ENCODE measurements at places on chromosomes 7 and 10.

DNA sequence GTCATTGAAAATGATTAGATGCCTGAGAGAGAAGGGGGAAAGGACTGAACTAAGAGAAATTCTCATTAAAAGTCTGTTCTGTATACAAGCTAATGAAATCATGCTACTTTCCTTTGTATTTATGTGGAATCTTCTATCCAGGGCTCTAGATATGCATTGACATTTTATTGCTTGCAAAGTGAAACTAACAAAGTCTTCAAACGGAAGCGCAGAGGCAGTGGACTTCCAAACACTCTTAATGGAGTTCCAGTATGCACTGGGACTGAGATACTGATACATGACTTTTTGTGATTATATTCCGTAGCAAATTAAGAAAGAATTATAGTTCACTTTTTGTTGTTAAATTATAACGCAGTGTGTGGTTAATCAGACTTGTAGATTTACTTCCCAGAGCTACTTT lies 166.8 kb upstream of the TBX20 start:
- H3K4me3 ChIP-seq = no peak overlapping the region
- no peak for DNase-seq
- no peak overlapping the region for H3K27ac ChIP-seq
- H3K27me3 ChIP-seq = no peaks in the 10 kb centered on the region

- H3K36me3 ChIP-seq = no peaks in the 10 kb centered on the region
- H3K4me3 ChIP-seq = no peak overlapping the region
- H3K27ac ChIP-seq = no peak overlapping the region
- H3K27me3 ChIP-seq = no peaks in the 10 kb centered on the region
- no peak for DNase-seq
These were observed 48.7 kb downstream of the IKZF1 start for GRCh38 chr7:50353201-50353600.

- no peak overlapping the region for H3K27ac ChIP-seq
- no peaks in the 10 kb centered on the region for H3K4me1 ChIP-seq
- no peaks in the 10 kb centered on the region for H3K36me3 ChIP-seq
- no peaks in the 10 kb centered on the region for H3K27me3 ChIP-seq
These were observed 365.9 kb downstream of the PHTF2 start for GRCh38 chr7:78164459-78164858.

DNA sequence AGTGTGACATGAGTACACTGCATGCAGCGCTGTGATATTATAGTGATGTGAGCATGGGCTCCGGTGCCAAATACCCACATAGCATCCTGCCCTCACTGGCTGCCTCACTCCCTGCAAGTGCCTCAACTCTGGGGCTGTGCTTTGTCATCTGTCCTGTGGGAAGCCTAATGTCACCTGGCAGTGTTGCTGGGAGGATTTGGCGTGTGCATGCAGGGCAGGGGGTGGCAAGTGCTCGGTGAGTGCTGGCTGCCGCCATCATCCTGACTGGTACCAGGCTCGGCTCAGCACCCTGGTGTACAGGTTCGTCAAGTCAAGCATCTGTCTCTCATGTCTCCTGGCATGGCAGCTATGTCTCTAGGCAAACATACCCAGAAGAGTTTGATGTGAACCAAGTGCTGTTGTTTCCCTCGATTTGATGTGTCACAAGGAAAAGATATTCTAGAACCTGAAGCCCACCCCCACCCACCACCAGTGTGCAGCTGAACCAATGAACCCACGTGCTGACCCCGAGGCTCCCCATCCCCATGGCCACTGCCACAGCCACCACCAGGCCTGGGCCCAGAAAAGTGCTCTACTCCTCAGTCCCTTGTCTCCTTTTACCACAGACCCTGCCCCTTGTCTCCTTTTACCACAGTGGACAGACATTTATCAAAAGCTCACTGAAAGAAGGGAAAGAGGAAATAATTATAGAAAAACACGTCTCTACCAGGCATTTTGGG lies 135.8 kb downstream of the MAPK8 start:
- H3K27me3 ChIP-seq = no peaks in the 10 kb centered on the region
- H3K36me3 ChIP-seq = no peaks in the 10 kb centered on the region
- no peak for DNase-seq

DNA sequence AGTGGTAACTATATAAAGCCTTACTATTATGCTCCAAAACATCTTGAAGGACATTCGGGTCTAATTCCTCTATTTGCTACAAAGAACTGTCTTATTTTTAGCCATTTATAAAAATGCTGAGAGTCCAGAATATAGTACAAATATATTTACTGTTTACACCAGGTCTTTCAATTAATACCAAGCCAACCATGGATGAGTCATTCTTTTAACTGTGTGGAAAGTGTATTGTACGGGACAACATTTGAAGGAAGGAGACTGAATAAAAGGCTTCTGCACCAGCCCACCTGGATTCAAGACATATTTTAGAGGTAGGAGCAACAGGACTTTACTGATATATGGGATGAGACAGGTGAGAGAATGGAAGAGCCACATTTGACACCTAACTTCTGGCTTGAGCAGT lies 35.4 kb downstream of the MASTL start:
- no peaks in the 10 kb centered on the region for H3K4me1 ChIP-seq
- DNase-seq = no peak
- no peak overlapping the region for H3K27ac ChIP-seq

DNA sequence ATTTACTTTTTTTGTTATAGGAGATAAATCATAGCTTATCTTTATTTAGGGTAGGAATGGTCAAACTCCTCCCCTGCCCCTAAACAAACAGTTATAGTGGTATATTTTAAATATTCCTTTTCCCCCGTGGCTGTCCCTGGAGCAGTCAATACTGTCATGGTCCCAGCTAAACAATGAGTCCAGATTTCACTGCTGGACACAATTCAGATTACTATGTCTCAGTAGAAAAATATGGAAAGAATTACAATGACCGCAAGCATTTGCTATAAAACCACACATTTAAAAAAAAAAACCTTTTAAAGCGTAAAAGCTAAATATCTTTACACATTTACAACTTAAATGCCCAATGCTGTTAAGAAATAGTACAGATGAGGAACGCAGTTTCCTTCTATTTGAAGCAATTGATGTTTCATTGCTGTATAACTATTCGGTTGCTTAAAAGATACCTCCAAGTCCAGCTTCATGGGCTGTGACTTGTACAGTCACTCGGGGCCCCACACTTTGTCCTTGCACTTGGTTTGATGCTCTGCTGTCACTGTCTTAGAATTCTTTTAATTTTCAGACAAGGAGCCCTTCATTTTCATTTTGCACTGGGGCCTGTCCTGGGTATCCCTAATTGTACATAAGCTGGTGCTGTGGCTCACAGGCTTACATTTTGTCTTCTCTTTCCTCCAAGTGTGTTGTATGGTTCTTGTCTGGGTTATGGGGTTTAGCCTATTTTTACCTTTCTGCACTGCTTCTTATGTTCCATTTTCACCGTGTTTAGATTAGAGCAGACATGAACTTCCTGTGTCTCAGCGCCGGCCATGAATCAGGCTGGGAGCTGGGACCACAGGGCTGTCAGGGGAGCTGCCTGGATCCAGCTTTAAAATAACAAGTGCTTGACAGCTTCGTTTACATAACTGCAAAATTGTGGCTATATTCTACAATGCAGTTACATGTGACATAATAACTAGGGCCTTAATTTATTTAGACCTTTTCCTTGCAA lies 530.2 kb upstream of the FZD8 start:
- no peak overlapping the region for H3K27ac ChIP-seq
- H3K4me1 ChIP-seq = no peaks in the 10 kb centered on the region
- H3K27me3 ChIP-seq = no peaks in the 10 kb centered on the region
- no peaks in the 10 kb centered on the region for H3K36me3 ChIP-seq
- no peak for DNase-seq

- DNase-seq = no peak
- peaks cover 8% of the 10 kb centered on the region for H3K4me1 ChIP-seq
- H3K36me3 ChIP-seq = no peaks in the 10 kb centered on the region
- no peak overlapping the region for H3K4me3 ChIP-seq
- H3K27ac ChIP-seq = no peak overlapping the region
- no peaks in the 10 kb centered on the region for H3K27me3 ChIP-seq
These were observed 21.8 kb downstream of the CUL1 start for GRCh38 chr7:148720472-148720871.

GRCh38 chr7:155795951-155796350 lies 16.3 kb downstream of the SHH start:
- H3K4me1 ChIP-seq = no peaks in the 10 kb centered on the region
- no peak overlapping the region for H3K27ac ChIP-seq
- H3K36me3 ChIP-seq = no peaks in the 10 kb centered on the region

- DNase-seq = no peak
- no peaks in the 10 kb centered on the region for H3K36me3 ChIP-seq
- H3K4me3 ChIP-seq = no peak overlapping the region
- no peak overlapping the region for H3K27ac ChIP-seq
These were observed 9.0 kb downstream of the OAT start for GRCh38 chr10:124409696-124410095.

GRCh38 chr7:15105711-15106110 lies 203.2 kb upstream of the DGKB start:
- no peaks in the 10 kb centered on the region for H3K27me3 ChIP-seq
- H3K4me1 ChIP-seq = no peaks in the 10 kb centered on the region
- no peak overlapping the region for H3K27ac ChIP-seq
- H3K4me3 ChIP-seq = no peak overlapping the region
- DNase-seq = no peak
- H3K36me3 ChIP-seq = no peaks in the 10 kb centered on the region

DNA sequence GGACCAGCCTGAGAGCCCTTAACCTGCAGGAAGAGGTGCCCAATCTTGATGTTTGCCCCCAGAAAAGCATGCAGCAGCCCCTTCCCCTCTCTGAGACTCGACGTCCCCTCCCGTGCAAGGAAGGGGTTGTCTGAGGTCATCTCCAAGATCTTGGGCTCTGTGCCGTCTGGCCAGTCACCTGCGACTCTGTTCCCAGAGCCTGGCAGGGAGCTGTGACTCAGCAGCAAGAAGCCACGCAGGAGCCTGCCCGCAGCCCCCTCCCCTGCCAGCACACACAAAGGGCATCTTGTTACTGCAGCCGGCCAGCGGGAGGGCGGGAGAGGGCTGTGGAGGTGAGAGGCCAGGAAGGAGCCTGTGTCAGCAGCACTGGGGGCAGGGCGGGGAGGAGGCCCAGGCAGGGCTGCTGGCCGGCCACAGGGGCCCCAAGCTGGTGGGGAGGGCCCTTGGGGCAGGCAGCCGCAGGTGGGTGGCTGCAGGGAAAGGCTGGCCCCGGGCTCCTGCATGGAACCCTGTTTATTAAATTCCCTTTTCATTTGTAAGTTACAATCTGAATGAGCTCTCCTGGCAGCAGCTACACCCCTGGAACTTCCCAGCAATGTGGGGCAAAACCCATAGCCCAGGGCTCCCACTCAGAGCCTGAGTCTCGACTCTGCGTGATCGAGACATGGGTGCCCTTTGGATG lies 103.7 kb upstream of the ZMIZ1 start:
- H3K27ac ChIP-seq = no peak overlapping the region
- H3K4me3 ChIP-seq = no peak overlapping the region
- DNase-seq = no peak
- H3K36me3 ChIP-seq = no peaks in the 10 kb centered on the region
- H3K4me1 ChIP-seq = peaks cover 4% of the 10 kb centered on the region

GRCh38 chr10:25125201-25125611 lies 49.6 kb upstream of the GPR158 start:
- H3K36me3 ChIP-seq = no peaks in the 10 kb centered on the region
- no peaks in the 10 kb centered on the region for H3K4me1 ChIP-seq
- no peaks in the 10 kb centered on the region for H3K27me3 ChIP-seq
- no peak for DNase-seq

DNA sequence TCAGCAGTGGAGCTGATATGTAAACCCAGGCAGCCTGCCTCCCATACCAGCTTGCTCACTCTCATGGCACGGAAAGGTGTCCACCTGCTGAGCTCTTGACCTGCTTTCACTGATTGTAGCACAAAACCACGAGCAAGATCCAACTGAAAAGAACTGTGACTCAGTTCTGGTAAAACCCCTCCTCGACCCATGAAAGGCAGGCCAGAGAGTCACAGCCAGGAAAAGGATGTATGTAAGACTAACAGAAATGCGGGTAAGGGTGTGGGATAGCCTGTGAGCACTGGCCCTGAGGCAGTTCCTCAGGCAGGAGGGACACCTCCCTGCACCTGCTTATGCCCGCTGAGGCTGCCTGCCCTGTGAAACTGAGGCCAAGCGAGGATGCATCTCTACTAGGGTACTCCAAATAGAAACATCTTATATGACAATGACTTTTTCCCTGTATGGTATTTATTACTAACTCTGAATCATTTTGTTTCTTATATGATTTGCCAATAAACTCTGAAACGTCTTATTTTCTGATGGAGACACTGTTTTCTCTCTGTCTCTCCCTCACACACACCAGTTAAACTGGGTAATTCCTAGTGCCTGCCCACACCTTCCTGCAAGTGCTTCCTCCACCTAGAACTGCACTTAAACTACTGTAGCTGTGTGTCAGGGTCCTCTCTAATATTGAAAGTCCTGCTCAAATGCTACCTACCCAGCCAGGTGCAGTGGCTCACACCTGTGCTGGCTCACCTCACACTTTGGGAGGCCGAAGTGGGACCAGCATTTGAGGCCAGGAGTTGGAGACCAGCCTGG lies 73.3 kb upstream of the GHITM start:
- no peak overlapping the region for H3K4me3 ChIP-seq
- no peak overlapping the region for H3K27ac ChIP-seq
- DNase-seq = no peak
- H3K27me3 ChIP-seq = no peaks in the 10 kb centered on the region

GRCh38 chr10:7610651-7611389 lies 55.9 kb downstream of the ITIH5 start:
- no peak overlapping the region for H3K27ac ChIP-seq
- H3K27me3 ChIP-seq = no peaks in the 10 kb centered on the region
- H3K4me1 ChIP-seq = no peaks in the 10 kb centered on the region
- no peak overlapping the region for H3K4me3 ChIP-seq
- peak; percentile 35 for DNase-seq

DNA sequence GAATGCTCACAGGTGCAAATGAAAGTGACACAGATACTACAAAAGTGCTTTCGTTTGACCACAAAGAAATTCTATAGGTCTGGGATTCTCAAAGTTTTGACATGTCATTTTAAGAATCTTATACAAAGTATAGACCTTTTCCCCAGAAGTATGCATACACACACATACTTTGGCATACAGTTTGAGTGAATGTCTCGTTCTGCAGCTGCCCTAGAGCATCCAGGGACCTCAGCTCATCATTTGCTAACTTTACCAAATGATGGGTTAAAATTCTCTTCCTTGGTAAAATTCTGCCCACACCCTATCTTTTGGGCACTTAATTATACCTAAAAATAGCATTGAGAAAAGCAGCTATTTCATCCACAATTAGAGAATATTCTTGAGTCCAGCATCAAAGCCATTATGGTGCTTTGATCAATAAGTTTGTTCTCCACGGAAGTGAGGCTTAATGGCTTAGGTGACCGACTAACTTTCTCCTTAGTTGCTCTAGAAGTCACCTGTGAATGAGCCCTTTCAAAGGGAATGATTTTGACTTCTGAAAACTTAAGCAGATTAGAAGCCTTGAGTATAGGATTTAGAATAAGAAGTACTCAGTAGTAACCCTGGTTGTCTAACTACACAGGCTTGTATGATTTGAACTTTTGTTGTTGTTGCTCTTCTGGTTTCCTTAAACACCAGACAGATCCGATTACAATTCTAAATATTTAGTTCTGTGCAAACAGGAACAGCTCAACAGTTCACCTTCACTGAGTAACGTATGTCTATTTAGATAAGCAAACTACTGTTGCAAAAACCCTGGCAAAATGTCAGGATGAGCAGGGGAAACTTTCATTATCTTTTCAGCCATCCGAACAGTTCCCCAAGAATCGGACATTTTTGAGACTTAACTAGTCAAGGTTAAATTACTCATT lies 70.6 kb downstream of the CNNM2 start:
- H3K27me3 ChIP-seq = no peaks in the 10 kb centered on the region
- DNase-seq = no peak
- H3K4me3 ChIP-seq = no peak overlapping the region
- no peaks in the 10 kb centered on the region for H3K36me3 ChIP-seq
